Stimulated activated CD4-positive, alpha-beta T cell treated with anti-CD3 and anti-CD28 coated beads, Interleukin-1b, Interleukin-23, amount 100 ng/mL, for 1 hour (primary cell): ENCODE measurements at places on chromosomes 5 and 9.

DNA sequence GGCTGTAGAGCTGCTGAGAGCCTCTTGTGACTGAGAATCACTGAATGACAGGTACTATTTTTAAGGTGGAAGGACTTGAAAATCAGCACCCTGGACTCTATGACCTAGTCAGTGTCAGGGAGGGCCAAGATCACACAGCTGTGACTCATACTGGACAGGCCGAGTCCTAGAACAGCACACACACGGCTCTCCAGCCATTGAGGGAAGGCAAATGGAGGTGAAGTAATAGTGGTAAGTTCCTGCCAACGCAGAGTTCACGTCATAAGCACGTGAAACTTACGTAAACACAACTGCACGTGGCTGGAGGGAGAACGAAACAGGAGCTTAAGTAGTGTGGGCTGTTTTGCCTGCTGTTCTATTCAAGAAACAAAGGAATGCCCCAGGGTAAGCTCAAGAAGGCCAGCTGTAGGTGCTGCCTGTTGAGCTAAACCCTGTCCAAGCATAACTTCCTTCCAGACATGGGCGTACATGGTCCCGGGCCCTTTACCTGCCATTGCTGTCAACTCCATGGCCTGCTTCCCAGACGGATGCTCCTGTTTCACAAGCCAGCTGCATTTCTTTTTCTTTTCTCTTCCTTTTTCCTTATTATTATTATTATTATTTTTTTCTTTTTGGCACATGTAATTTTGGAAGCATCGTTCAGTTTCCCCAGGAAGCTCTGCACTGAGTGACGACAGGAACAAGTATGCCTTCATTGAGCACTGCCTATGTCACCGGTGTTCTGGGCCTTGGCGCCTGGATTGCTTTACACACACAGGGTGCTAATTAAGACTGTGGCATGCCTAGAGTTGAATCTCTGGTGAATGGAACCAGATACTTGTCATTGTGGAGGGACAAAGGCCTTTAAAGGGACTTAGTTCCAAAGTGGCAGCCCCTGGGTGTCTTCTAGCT, 10.2 kb upstream of the LCP2 start:
- DNase-seq = no peak

- DNase-seq = no peak
Observed at GRCh38 chr5:31901807-31902530, 263.0 kb downstream of the PDZD2 start.

DNA sequence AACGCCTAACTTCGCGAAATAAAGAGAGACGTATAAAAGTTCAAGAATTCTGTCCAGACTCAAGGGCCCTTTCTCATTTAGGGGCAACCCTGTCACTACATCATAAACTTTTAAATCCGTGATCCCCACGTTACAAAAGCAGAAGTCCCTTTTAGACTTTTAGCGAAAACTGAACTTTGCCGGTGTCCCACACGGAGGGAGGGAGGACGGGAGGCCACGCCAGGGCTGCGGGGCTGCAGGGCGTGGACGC, 515 bp upstream of the F2R start:
- DNase-seq = no peak

DNA sequence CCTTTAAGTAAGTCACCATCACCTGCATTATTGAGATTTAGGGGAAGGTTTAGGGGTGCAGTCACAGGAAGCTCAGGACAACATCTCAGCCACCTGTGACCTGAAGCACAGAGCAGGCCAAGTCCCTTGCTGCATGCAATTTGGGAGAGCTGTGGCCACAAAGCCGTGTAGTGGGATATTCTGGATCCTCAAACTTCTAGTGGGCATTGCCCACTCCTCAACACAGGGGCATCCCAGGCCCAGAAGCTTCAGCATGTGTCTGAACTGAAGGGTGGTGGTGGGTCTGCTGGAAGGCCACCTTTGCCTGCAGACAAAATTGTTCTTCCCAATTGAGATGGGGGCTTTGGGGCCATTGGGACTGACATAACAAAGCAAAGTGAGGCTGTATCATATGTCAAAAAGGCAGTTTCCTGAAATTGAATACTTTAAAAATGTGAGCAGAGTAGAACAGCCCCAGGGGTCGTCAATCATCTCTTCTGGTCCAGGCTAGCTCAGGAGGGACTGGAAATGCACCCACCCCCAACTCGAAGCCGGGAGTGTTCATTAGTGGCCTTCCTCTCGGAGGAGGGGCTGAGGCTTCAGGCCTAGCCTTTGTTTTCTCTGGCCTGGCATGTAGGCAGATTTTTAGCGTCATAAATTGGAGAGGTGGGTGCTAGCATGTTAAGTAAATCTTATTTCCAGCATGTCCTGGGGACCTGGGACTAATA, 2.8 kb upstream of the GADD45G start:
- DNase-seq = no peak

DNA sequence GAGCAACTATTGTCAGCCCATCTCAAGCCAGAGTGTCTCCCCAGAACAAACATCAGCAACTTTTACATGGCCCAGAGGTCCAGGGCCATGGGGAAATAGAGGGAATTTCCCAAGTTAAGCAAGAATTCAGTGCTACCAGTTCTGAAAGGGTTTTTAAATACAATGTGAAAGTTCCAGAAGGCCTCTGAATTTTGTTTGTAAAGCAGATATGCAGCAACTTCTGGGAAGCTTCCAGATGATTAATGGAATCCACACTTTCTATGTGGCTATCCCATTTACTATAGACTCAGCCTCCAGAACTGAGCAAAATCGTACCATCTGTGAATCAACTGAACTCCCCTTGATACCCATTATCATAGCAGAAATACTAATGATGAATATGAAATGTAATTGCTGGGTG, 93.8 kb downstream of the FEM1C start:
- no peak for DNase-seq
